ENCODE measurements at places on chromosomes 3 and 15. TPM values are rescaled to one million over a fixed set of nuclear protein-coding genes. Genes with fewer than 3 reads are reported as not detected.
A peak's percentile ranks its signal among the peaks of the same experiment; 100 is the strongest.

The ANAPC13 gene
- total RNA-seq = 28.9 TPM

- DNase-seq = peak; percentile 19
These were observed 51.0 kb upstream of the SSR3 start for GRCh38 chr3:156605686-156606605.

- DNase-seq = no peak
These were observed 669.9 kb upstream of the CCDC54 start for GRCh38 chr3:106707347-106707746.

GRCh38 chr3:72756900-72757299, 91.3 kb downstream of the SHQ1 start:
- DNase-seq = no peak

- DNase-seq = no peak
These were observed 7.9 kb downstream of the TNFSF10 start for GRCh38 chr3:172515130-172515918.

GRCh38 chr3:163722405-163722804, 1355.9 kb downstream of the SI start:
- DNase-seq = no peak
